ENCODE measurements at places on chromosomes 11 and 22. TPM values are rescaled to one million over a fixed set of nuclear protein-coding genes. Genes with fewer than 3 reads are reported as not detected.

USP28 gene
- polyA plus RNA-seq: 4.9 TPM

SLC35F2 gene
- 3.3 TPM for polyA plus RNA-seq

KRTAP5-2 gene
- not detected for polyA plus RNA-seq

KCNE3 gene
- not detected for polyA plus RNA-seq

SCN2B gene
- 19.5 TPM for polyA plus RNA-seq

ADAMTS8 gene
- polyA plus RNA-seq: 3.2 TPM

PPP2R5B gene
- 3.1 TPM for polyA plus RNA-seq

MS4A6A gene
- polyA plus RNA-seq: not detected

OLFML1 gene
- 1.5 TPM for polyA plus RNA-seq

OR51I2 gene
- polyA plus RNA-seq: not detected

KCNQ1OT1 gene
- polyA plus RNA-seq: 1.3 TPM

RAG2 gene
- 0.98 TPM for polyA plus RNA-seq

OR8G1 gene
- polyA plus RNA-seq: not detected

RASD2 gene
- polyA plus RNA-seq: not detected

SLC22A9 gene
- not detected for polyA plus RNA-seq

CNTF gene
- not detected for polyA plus RNA-seq

TRIM48 gene
- not detected for polyA plus RNA-seq

NLRP14 gene
- 0.07 TPM for polyA plus RNA-seq

RIMBP3C gene
- not detected for polyA plus RNA-seq

ASPHD2 gene
- 16.1 TPM for polyA plus RNA-seq

LRRC4C gene
- polyA plus RNA-seq: 23.1 TPM

BIK gene
- not detected for polyA plus RNA-seq

MMP13 gene
- polyA plus RNA-seq: not detected

PTGDR2 gene
- polyA plus RNA-seq: 0.08 TPM

CYB5R3 gene
- 9.7 TPM for polyA plus RNA-seq

CYB561A3 gene
- polyA plus RNA-seq: 1.8 TPM

OR2AT4 gene
- polyA plus RNA-seq: not detected

PATE2 gene
- polyA plus RNA-seq: not detected

PAAF1 gene
- polyA plus RNA-seq: 45.9 TPM

DNAJB7 gene
- polyA plus RNA-seq: not detected

OR52I2 gene
- polyA plus RNA-seq: not detected

OR2AG1 gene
- 0.15 TPM for polyA plus RNA-seq

OPCML gene
- polyA plus RNA-seq: 43.2 TPM

OR4A15 gene
- not detected for polyA plus RNA-seq

OR51I1 gene
- not detected for polyA plus RNA-seq

CCDC116 gene
- not detected for polyA plus RNA-seq
